ENCODE measurements at places on chromosomes 1 and 21. TPM values are rescaled to one million over a fixed set of nuclear protein-coding genes. Genes with fewer than 3 reads are reported as not detected.

The INTS3 gene
- total RNA-seq = 70.0 TPM

The ATP8B2 gene
- 88.9 TPM for total RNA-seq

The ST6GALNAC3 gene
- 0.80 TPM for total RNA-seq

The STK40 gene
- 30.8 TPM for total RNA-seq

The TMEM269 gene
- 0.14 TPM for total RNA-seq

The CLDN17 gene
- not detected for total RNA-seq

The PRKAB2 gene
- 14.0 TPM for total RNA-seq

The RBM11 gene
- total RNA-seq = 4.1 TPM

- DNase-seq = no peak
Observed at GRCh38 chr1:80657044-80657643, 1143.6 kb upstream of the ADGRL2 start.

DNA sequence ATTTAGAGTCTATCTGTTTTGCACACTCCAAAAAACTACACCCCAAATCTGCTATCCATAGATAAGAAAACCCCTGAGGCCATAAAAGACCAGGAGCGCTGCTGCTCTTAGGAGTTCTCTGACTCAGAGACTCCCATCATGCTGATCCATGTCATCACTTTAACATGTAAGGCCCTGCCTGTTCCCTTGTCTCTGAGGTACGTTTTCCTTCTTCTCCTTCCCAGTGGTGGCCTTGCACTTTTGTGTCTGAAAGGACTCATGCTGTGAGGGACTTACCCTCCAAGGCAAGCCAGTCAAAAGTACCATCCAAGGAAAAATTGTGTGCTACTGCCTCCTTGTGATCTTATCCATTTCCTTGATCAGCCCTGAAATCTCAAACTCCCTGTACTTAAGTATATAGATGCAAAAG, 427.4 kb upstream of the NCAM2 start:
- DNase-seq = no peak

DNA sequence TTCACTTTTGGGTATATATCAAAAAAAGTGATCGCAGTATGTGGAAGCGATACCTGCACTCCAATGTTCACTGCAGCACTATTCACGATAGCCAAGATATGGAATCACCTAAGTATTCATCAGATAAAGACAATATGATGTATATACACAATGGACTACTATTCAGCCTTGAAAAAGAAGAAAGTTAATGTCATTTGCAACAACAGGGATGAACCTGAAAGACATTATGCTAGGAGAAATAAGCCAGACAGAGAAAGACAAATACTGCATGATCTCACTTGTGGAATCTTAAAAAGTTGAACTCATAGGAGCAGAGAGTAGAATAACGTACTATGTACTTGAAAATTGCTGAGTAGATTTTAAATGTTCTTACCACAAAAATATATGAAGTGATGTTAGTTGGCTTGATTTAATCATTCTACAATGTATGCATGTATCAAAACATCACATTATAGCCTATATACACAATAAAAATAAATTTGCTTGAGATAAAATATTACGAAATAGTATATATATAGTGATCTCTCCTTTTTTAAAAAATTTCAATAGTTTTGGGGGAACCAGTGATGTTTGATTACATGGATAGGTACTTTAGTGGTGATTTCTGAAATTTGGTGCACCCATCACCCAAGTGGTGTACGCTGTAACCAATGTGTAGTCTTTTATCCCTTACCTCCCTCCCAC, 56.0 kb downstream of the DTL start:
- DNase-seq = no peak

DNA sequence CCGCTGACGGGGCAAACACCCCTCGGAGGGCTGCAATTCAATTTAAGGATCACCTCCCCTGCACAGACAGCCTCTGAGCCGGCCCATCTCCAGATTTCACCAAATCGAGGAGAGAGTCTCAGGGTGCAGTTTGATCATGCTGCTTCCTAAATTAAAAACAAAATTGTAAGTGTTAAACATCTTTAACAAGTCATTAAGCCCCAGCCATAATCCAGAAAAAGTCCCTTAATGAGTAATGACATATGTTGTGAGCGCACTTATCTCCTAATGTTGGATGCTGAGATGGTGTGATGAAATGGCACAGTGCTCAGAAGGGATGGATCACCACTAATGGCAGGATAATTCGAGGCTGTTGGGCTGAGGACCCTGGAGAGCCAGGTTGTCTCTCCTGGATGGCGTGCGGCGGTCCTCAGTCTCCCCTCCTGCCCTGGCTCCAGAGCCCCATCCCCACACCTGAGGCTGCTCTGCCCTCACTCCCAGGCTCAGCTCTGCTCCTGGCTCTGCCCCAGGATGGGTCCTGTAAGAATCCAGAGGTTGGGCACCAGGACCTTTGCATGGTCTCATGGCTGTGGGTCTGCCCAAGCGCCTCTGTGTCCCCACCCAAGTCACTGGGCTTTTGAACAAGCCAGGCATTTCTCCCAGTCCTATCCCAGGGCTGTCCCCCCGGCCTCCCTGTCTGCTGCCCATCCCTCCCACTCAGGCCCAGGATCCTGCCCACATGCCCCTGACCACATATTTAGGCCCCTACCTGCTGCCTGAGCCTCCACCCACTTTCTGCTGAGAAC, 224.4 kb upstream of the POU3F1 start:
- DNase-seq = no peak

GRCh38 chr1:210445485-210445884, 116.8 kb downstream of the HHAT start:
- no peak for DNase-seq

- no peak for DNase-seq
Observed at GRCh38 chr1:22536506-22536905, 26.8 kb upstream of the EPHA8 start.

DNA sequence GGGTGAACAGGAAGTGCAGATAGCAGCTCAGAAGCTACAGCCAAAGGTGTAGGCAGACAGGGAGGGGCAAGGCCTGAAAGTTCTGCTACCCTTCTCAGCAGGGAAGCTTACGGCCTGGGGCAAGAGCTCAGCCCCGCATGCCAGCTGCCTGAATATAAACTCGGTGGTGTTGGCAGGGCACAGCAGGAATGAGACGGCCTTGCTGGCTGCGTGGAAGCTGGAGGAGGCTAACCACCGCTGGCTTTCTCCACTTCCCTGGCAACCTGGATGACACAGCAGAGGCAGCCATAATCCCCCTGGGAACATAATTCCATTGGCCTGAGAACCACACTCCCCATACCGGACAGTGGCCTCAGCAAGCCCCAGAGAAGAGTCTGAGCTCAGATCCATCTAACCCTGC, 81.9 kb upstream of the PRRC2C start:
- no peak for DNase-seq

DNA sequence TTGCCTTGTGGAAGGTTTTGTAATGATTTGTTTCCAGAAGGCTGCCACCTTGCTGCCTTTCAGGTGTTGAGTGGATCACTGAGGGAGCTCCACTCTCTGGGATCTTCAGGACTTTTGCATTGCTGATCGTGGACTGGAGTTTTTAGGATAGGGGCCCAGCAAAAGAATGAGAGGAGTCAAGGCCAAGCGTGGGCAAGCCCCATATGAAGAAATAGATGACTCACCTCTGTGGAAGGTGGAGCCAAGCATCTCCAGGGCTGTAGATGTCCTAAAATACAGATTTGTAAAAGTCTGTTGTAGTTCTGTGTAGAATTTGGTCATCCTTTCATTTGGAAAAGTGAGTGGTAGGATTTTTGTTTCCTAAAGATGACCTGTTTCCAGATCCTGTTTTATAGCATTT, 67.0 kb downstream of the ST3GAL3 start:
- DNase-seq = no peak

DNA sequence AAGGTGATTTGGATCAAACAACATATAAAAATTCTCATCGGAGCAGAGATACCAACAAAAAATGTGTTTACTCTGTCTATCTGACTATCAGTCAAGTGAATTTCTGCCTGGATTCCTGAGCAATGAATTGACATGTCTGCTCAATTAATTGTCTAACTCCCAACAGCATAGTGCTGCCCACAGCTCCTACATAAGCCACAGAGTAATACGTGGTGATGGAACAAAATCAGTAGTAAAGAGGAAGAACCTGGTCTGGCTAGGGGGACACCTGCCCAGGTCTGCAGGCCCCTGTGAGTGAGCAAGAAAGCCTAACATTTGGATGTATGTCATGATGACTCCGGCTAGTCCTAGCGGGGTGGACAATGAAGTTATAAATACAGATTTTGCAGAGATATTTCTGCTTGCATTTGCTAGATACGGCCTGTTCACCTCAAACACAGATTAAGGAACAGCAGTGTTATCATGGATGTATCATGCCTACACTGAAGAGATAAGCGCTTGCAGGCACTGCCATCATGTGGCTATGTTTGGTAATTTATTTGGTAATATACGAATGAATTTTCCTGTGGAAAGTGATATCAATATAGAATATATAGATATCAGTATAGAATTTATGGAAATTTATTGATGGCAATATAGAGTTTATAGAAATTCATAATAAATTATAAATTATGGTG, 69.6 kb upstream of the LRRC8B start:
- peak; percentile 36 for DNase-seq

DNA sequence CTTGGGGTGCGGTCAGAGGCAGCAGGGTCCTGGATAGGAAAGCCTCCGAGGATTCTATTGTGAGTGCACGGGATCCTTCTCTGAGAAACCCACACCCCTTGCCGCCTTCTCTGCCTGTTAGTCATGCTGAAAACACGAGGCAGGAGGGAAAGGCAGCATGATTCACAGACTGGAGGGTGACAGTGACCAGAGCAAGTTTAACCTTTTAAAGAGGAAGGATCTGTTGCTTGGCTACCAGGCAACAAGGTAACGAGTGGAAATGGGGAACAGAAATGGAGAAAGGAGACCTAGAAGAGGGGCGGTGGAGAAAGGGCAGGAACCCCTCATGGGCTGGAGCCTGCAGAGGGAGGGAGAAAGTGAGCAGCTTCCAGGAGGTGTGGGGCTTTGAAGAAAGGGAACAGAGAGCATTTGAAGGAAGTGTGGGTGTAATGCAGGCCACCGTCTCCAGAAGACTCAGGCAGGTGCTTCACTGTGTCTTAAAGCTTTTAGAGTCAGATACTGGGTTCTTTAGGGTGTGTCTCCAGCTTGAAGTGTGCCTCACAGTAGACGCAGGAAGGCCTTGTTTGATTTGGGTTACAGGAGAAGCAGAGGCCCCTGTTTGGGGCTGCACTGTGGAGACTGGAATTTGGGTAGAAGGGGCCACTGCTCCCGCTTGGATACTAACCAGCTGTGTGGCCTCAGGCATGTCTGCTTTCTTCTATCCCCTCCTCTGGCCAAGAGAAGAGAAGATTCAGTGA, 19.1 kb downstream of the OPTC start:
- DNase-seq = peak; percentile 5

DNA sequence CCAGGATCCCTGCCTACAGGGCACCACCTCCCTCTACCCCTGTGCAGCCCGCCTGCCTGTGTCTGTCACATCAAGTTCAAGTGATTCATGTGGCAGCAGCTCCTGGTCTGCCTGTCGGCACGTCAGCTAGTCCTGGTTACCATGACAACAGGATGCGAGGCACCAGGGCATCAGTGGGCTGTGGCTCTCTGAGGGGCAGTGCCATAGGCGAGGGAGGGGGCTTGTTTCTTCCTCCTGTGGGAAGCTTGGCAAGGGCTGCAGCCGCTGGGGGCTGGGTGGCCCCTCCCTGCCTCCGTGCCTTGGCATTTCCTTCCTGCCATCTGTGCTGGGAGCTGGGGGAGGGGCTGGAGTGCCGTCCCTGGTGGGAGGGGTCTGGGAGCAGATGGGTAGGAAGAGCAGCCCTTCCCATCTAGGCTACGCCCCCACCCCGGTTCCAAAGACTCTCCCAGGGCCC, 43.1 kb downstream of the FOXO6 start:
- DNase-seq = no peak

GRCh38 chr1:50707824-50708223, 252.2 kb downstream of the FAF1 start:
- no peak for DNase-seq

GRCh38 chr1:59393211-59394180, 96.6 kb downstream of the FGGY start:
- peak; percentile 64 for DNase-seq

DNA sequence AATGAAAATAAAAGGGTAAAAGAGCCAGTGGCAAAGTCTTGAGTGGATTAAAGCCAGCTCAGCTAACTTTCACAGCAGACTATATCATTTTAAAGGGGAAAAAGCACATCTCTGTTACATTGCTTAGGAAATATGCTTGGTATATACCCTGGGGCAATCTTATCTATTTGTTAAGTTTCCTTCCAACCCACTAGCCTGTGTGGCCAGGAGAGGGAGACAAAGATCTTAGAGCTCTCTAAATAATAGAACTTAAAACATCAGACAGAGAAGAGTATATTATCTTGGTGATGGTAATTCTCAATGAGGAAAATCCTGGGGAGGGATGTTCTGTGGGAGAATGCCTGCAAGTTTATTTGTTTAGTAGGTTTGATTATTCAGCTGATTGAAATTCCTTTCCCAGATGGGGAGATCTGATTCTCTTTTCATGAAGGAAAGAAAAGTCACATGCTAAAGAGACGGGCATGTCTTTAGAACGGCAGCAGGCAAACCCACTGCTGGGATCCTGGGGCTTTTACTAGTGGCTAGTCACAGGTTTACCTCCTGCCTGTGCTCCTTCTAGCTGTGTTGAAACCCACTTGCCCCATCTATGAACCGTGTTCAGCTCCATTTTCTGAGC, 3.6 kb downstream of the KCNE2 start:
- peak; percentile 64 for DNase-seq

DNA sequence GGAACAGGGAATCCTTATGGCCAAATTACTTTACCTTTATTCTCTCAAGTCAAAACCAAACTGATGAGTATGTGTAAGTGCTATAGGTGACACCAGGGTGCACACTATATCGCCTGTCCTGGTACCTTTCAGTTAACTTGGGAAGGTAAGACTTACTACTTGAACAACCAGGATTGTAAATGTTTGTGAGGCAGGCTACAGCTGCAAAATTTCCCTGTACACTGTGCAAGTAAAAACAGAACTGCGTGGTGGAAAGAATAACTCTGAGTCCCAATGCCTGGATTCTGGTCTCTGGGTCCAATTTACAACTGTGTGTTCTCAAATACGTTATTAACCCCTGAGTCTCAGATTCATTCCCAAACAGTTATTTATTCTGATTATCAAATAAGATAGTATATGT, 73.5 kb downstream of the TENT5C start:
- DNase-seq = no peak

DNA sequence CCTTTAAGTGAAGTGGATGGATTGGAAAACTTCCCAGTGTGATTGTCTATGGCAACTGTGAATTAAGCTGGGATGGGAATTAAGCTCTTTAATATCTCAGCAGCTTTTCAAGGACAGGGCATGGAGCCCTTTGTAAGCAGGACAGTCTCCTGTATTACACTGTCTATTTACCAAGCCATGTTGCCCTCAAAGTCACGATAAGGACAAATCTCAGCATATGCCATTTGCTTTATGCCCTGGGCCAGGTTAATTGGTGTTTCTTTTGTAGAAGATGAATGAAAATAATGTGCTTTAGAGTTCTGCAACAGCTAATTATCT, 17.6 kb downstream of the UTP25 start:
- no peak for DNase-seq

- DNase-seq = no peak
Observed at GRCh38 chr1:82494117-82494516, 693.4 kb downstream of the ADGRL2 start.

DNA sequence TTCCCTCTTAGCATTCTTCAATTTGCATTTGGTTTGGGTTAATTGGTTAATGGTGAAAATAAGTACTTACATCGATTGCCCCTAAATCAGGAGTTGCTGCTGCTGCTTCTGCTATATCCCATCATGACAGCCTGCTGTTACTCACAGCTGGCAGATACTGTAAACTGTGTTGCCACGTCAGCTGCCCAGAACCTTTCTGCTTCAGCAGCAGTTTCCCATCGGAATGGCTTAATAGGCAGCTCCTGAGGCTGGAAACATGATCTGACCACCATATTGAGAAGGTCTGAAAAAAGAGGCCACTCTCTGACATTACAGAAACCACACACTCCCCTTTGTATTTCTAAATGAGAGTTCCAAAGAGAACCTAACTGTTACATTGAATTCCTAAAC, 14.3 kb upstream of the SEC16B start:
- no peak for DNase-seq

All from prostate gland (tissue), 2 donors.